Osteocyte (in vitro differentiated cells): ENCODE measurements at places on chromosomes 3 and 15. TPM values are rescaled to one million over a fixed set of nuclear protein-coding genes. Genes with fewer than 3 reads are reported as not detected.

The TM4SF4 gene
- not detected in 2 replicates for total RNA-seq

The NUP210 gene
- total RNA-seq: 1.4 and 1.5 TPM in 2 replicates

The BSN gene
- total RNA-seq: 0.64 and 0.81 TPM in 2 replicates

The PLA2G4E gene
- not detected in 2 replicates for total RNA-seq

The STAB1 gene
- total RNA-seq: not detected in 2 replicates

The CSTA gene
- not detected in 2 replicates for total RNA-seq

The CDCP1 gene
- 2.3 and 2.7 TPM in 2 replicates for total RNA-seq

- peak; percentile 92 for DNase-seq
- peaks cover 5% of the 10 kb centered on the region for H3K36me3 ChIP-seq
- H3K27me3 ChIP-seq: no peaks in the 10 kb centered on the region
- H3K4me1 ChIP-seq: peaks cover 13% of the 10 kb centered on the region
Observed at GRCh38 chr3:197599089-197599765, 43.5 kb upstream of the BDH1 start.

GRCh38 chr3:151283907-151284461 lies 5.6 kb upstream of the P2RY14 start:
- H3K36me3 ChIP-seq: no peaks in the 10 kb centered on the region
- no peak for DNase-seq
- no peak overlapping the region for H3K27ac ChIP-seq
- H3K27me3 ChIP-seq: no peaks in the 10 kb centered on the region
- no peak overlapping the region for H3K4me3 ChIP-seq
- H3K4me1 ChIP-seq: peaks cover 5% of the 10 kb centered on the region

DNA sequence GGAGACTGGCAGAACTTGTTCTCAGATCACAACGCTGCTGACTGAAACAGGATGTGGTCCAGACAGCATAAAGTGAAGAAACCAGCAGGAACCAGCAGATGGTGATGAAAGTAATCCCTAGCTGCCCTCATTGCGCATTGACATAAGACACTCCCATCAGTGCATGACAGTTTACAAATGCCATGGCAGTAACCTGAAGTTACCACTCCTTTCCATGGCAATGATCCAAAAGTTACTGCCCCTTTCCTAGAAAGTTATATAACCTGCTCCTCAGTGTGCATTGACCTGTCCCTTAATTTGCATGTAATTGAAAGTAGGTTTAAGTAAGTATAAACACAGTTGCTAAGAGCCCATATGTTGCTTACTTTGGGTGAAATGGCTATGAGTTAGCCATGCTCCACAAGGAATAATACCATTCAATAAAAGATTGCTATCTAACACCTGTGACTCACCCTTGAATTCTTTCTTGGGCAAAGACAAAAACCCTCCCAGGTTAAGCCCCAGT lies 149.1 kb upstream of the CD96 start:
- no peak overlapping the region for H3K4me3 ChIP-seq
- DNase-seq: no peak
- H3K27me3 ChIP-seq: peaks cover 32% of the 10 kb centered on the region
- no peaks in the 10 kb centered on the region for H3K36me3 ChIP-seq

DNA sequence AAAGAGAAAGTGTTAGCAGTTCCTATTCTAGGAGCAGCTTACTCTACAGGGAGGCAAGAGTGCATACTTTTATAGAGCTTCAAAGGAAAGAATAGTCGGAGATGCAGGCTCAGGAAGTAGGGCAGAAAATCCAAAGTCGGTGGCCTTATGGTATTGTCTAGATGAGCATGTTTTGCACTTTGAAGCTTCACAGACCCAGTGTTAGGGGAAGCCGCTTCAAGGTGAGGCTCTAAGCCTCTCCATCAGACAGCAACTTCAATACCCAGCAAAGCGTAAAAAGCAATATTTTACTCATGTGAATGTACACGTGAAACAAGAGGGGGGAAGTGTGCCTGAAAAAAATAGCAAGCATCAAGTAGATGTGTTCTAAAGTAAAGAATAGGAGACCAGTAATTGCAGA lies 125.6 kb upstream of the RASGRP1 start:
- no peaks in the 10 kb centered on the region for H3K27me3 ChIP-seq
- no peak overlapping the region for H3K4me3 ChIP-seq
- no peaks in the 10 kb centered on the region for H3K36me3 ChIP-seq
- no peak for DNase-seq

GRCh38 chr3:177145954-177146353 lies 51.3 kb downstream of the TBL1XR1 start:
- no peaks in the 10 kb centered on the region for H3K27me3 ChIP-seq
- H3K27ac ChIP-seq: no peak overlapping the region
- DNase-seq: no peak
- peaks cover 6% of the 10 kb centered on the region for H3K36me3 ChIP-seq

- no peak overlapping the region for H3K27ac ChIP-seq
- no peak for DNase-seq
- peaks cover 22% of the 10 kb centered on the region for H3K4me1 ChIP-seq
- H3K4me3 ChIP-seq: no peak overlapping the region
- no peaks in the 10 kb centered on the region for H3K27me3 ChIP-seq
Observed at GRCh38 chr3:55167586-55168317, 239.9 kb upstream of the LRTM1 start.

DNA sequence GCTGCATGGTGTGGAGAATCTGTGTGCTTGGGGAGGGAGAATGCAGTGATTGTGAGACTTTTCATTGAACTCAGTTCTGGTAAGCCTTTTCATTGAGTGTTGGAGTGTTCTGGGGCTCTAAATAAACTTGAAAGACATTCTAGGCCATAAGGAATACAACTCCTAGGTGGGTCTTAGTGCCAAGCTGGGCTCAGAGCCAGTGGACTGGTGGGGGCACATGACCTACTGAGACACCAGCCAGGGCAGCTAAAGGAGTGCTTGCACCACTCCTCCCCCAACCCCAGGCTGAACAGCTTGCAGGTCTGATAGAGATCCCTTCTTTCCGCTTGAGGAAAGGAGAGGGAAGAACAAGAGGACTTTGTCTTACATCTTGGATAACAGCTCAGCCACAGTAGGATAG lies 21.7 kb upstream of the KPNA4 start:
- H3K4me1 ChIP-seq: no peaks in the 10 kb centered on the region
- peaks cover 39% of the 10 kb centered on the region for H3K27me3 ChIP-seq
- peaks cover 5% of the 10 kb centered on the region for H3K36me3 ChIP-seq
- H3K27ac ChIP-seq: no peak overlapping the region
- H3K4me3 ChIP-seq: no peak overlapping the region
- DNase-seq: no peak

DNA sequence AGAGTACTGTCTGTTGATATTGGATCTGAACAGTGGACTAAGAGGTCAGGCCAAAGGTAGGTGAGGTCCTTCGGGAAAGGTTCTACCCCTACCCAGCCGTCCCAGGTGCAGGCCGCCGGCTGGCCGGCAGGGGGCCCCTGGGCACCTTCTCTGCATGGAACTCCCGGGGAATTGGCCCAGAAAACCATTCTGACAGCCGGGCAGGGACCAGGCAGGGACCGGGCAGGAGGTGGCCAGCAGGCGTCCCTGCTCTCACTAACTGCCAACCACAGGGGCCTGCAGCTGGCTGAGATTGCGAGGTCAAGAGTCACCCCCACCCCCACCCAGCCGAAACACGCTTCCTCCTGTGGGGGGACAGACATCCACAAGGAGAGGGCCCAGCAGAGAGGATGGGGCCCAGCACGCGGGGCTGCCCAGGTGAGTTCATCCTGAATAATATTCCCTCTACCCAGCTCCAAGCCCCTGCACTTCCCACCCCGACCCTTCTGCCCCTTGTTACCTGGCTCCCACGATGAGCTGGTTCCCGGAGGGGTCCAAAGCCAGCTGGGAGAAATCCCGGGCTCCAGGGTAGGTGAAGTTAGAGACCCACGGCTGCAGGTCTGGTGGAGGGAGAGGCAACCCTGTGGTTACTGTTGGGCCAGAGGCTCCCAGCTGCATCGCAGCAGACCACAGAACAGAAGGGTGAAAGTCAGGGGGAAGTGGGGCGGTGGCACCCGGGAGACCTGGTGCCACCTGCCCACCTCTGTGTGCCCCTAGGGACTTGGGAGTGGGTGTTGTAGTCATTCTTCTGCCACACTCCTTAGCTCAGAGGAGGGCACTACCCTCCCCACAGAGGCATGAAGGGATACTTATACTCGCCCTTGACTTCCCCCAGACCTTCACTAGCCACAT lies 84.4 kb downstream of the SEMA5B start:
- peaks cover 20% of the 10 kb centered on the region for H3K27me3 ChIP-seq
- H3K4me1 ChIP-seq: peaks cover 7% of the 10 kb centered on the region
- H3K27ac ChIP-seq: no peak overlapping the region

DNA sequence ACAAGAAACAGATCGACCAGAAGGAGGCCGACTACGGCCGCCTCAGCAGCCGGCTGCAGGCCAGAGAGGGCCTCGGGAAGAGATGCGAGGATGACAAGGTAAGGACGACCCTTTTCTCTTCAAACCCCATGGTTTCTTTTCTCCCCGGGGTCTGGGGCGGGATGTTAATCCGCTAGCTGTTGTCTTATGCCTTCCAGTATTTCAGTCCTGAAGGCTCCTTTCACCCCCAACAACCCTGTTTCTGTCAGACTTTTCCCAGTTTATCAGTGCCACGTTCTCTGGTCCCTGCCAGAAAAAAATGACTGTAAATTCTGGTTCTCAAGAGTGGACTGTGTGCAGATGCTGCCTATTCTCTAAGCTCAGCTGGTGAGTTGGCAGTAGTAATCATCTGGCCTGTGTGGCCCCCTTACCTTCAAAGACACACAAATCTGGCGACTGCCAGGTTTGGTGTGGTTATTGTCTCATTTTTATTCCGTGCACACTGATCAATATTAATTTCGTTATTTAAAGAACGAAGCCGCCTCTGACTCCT lies 806 bp downstream of the GOLM2 start:
- DNase-seq: no peak
- H3K27ac ChIP-seq: peak overlapping the region; percentile 95
- H3K4me1 ChIP-seq: peaks cover 35% of the 10 kb centered on the region
- no peaks in the 10 kb centered on the region for H3K27me3 ChIP-seq

- no peaks in the 10 kb centered on the region for H3K27me3 ChIP-seq
- DNase-seq: no peak
- no peaks in the 10 kb centered on the region for H3K36me3 ChIP-seq
- peaks cover 22% of the 10 kb centered on the region for H3K4me1 ChIP-seq
- no peak overlapping the region for H3K27ac ChIP-seq
Observed at GRCh38 chr3:53043738-53044137, 2.1 kb downstream of the SFMBT1 start.

GRCh38 chr3:57983734-57984518 lies 24.3 kb upstream of the FLNB start:
- H3K4me1 ChIP-seq: peaks cover 27% of the 10 kb centered on the region
- no peaks in the 10 kb centered on the region for H3K27me3 ChIP-seq
- no peak for DNase-seq
- peak overlapping the region; percentile 27 for H3K27ac ChIP-seq
- no peak overlapping the region for H3K4me3 ChIP-seq
- no peaks in the 10 kb centered on the region for H3K36me3 ChIP-seq

GRCh38 chr15:83262594-83263315 lies 21.7 kb downstream of the BNC1 start:
- DNase-seq: no peak
- no peaks in the 10 kb centered on the region for H3K27me3 ChIP-seq
- H3K36me3 ChIP-seq: peaks cover 18% of the 10 kb centered on the region
- H3K4me3 ChIP-seq: no peak overlapping the region

DNA sequence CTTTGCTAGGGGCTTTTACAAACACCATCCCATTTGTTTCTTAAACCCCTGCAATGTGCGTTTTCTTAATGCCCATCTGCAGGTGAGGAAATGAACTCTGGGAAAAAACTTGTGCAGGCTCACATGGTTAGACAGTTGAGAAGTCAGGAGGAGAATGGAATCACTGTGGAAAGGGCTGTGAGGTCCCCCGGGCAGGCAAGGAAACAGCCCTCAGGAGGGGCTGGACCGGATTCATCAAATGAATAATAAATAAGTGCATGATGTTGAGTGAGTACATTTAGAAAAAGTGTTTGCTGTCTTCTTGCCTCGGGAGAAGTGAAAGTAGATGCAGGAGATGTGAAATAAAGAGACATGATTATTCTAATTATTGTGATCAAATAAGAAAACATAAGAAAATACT lies 76.6 kb downstream of the PGPEP1L start:
- no peaks in the 10 kb centered on the region for H3K27me3 ChIP-seq
- DNase-seq: no peak
- H3K36me3 ChIP-seq: peaks cover 77% of the 10 kb centered on the region
- no peak overlapping the region for H3K4me3 ChIP-seq
- no peak overlapping the region for H3K27ac ChIP-seq

DNA sequence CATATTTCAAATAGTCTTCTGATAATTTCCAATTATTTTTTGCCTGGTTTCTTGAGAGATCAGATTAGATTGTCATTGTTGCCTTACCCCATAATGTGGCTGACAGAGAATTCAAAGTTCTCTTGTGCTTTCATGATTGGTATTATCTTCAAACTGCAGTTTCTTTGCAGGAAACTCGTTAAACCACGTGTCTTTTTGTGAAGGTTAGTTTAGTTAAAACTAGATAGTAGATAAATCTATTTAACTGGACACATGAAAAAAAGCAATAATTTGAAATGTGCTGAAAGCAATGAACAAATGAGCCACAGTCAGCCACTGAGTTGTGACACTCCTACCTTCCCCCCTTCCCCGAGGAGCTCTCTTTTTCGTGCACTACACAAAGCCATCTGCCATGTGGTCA lies 327.5 kb upstream of the UMPS start:
- H3K27me3 ChIP-seq: no peaks in the 10 kb centered on the region
- no peak overlapping the region for H3K4me3 ChIP-seq
- no peak overlapping the region for H3K27ac ChIP-seq
- DNase-seq: no peak
- peaks cover 4% of the 10 kb centered on the region for H3K36me3 ChIP-seq

- H3K4me3 ChIP-seq: no peak overlapping the region
- H3K4me1 ChIP-seq: peaks cover 93% of the 10 kb centered on the region
- peak overlapping the region; percentile 62 for H3K27ac ChIP-seq
- no peak for DNase-seq
- H3K27me3 ChIP-seq: no peaks in the 10 kb centered on the region
Observed at GRCh38 chr3:172061724-172062184, 22.4 kb downstream of the FNDC3B start.
